Epithelial cell of proximal tubule (primary cell): ENCODE measurements at places on chromosomes 7 and 10.

DNA sequence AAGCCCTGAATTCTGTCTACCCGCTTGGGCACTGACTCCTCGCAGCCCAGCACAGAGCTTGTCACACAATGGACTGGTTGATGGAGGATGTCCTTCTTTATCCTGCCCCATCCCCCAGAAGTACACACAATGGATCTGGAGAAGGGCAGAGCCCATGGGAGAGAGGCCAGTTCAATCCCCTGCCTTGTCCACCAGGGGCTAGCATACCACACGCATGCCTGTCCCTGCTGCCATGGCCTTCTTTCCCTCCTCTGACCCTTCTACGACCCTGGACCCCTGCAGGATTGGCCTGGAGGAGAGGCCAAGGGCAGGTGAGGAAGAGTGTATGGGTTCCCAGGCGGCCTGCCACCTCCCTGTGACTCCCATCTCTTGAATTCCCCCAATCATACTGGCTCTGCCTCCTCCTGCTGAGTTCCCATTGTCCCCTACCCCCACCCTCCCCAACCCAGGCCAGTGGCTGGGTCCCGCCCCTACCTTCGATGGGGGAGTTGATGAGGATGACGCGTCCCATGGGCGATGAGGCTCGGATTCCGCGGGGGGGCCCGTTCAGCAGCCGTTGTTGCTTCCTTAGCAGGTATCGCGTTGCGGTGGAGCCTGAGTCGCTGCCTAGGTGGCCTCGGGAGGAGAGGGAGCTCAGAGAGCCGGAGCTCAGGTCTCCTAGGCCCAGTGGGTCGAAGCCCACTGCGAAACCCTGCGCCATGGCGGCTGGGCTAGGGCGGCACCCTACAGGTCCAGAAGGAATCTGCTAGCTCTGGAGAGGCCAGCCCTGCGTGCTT lies 1.2 kb downstream of the PDZD7 start:
- no peak for DNase-seq

- DNase-seq: no peak
Observed at GRCh38 chr10:115082506-115082905, 10.7 kb upstream of the ATRNL1 start.

GRCh38 chr10:79610601-79611191 lies at the start of gene SFTPA1:
SFTPA1 (plus strand) TSS chr10:79610939; CDS start chr10:79611826, 887 bp downstream.
- no peak for DNase-seq

GRCh38 chr10:13439313-13440184 lies 89.3 kb downstream of the BEND7 start:
- no peak for DNase-seq

DNA sequence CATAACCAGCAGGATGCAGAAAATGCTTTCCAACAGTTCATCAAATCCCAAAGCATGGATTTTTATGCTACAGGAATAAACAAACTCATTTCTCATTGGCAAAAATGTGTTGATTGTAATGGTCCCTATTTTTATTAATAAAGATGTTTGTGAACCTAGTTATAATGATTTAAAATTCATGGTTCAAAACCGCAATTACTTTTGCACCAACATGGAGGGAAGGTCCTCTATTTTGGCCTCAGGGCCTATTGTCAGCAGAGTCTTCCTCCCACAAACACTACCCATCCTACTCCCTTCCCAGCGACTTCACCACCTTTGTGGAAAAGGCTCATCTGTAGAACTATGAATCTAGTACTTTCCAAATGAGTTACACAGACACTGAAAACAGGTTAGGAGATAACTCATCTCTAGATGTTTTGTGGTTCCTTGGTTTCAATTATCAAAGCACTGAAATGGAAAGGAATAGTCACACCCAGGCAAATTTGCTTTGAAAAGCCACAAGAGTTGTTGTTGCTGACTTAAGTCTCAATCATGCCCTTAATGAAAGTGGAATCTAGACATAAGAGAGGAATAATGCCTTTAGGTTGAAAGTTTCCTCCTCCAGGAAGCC lies 59.4 kb upstream of the FRMD4A start:
- no peak for DNase-seq

DNA sequence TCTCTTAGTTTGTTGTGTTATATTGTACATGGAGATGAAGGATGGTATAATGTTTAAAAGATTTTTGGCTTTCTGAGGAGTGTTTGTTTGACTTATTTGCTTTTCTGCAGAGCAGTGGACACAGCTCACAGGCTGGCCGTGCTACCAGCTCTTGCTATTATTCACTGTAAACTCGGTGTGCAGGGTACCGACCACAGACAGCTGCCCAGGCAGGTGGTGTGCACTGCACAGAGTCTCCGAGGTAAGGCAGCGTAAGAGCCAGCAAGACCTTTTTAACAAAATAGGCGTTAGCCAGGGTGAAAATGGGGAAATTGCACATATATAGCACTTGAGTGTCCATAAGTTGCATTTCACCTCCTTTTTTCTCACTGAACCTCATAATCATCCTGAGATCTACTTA lies 438.0 kb downstream of the CNTNAP2 start:
- no peak for DNase-seq

DNA sequence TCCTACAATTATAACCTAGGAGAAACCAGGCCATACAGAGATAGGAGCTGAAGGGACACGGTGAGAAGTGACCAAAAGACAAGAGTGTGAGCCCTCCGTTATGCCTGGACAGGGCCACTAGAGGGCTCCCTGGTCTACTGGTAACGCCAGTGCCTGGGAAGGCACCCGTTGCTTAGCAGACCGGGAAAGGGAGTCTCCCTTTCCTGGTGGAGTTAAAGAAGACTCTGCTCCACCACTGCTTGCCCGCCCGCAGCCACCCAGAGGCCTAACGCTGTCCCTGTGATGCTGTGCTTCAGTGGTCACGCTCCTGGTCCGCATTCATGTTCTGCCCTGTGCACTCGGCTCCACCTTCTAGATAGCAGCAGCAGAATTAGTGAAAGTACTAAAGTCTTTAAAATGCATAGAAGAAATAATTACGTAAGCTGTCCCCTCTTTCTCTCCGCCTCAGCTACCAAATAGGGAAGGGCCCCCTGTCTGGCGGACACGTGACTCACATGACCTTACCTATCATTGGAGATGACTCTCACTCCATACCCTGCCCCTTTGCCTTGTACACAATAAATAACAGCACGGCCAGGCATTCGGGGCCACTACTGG lies 34.8 kb downstream of the GRID2IP start:
- no peak for DNase-seq

DNA sequence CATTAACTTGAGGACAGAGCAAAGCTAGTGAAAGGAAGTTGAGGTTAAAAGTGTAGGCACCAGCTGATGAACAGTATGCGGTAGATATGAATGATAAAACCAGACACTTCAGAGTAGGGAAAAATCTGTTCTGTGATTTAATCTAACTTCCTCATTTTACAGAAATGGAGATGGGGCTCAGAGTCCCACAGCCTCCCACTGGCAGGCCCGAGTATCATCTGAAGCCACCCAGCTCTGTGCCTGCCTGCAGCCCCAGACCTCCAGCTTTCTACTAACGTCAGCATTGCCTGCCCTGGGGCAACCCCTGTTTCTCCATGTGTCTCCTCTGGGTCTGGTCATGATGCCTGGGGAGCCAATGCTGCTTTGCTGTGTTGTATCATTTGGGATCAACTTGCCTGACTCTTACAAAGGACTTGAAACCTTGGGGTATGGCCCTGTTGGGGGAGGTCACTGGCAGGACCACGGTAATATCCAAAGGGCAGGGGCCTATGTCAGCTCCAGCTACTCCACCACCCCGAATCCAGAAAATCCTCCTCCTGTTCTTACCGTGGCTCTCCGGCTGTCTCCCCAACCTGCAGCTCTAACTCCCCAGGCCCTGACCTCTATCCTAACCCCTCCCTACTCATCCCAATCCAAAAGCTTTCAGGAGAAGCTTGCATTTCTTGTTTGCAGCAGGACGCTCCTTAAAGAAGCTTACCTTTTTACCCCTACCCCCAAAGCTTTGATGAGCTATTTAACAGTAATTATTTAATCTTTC lies 56.2 kb upstream of the NPY start:
- no peak for DNase-seq

- DNase-seq: no peak
Observed at GRCh38 chr10:72782649-72783330, 90.8 kb downstream of the MCU start.

GRCh38 chr10:69061305-69062161 lies 26.4 kb upstream of the SRGN start:
- DNase-seq: peak; percentile 100

DNA sequence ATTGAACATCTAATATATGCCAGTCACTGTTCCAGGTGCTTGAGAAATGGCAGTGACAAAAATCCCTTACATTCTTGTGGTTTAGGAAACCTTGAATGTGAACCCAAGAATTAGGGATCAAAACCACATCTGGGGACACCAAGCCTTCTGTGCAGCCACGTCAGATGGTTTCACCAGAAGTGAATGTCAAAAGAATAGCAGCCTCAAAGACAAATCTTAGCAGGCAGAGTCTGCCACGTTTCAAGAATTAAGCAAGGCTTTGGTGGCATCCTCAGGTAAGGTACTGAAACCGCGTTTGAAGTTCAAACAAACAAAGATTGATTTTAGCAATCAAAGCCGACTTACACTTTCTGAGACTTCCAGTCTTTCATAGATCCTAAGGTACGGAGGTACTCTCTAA lies 225.5 kb upstream of the GNAI1 start:
- no peak for DNase-seq

DNA sequence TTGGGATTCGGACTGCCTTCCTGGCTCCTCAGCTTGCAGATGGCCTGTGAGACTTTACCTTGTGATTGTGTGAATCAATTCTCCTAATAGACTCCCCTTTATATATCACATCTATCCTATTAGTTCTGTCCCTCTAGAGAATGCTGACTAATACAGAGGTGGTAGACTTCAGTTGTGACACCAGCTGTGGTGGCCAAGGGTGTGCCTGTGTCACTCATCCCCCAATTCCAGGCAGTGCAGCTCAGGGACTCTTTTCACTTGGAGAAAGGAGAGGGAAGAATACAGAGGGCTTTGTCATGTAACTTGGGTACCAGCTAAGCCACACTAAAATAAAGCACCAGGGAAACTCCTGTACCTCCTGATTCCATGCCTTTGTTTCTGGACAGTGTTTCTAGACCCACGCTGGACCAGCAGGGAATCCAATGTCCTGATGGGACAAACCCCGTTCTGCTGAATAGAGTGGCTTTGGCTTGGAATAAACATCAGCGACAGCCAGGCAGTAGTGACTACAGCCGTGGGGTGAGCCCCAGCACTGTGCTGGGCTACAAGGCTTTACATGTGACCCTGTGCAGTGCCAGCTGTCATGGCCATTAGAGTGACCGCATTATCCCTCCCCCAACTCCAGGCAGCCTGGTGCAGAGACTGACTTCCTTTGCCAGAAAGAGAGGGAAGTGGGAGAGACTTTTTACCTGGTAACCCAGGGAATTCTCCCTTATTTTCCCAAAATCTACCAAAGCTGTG lies 233.6 kb downstream of the ANK3 start:
- no peak for DNase-seq

GRCh38 chr7:97733276-97734161 lies 1.6 kb downstream of the TAC1 start:
- DNase-seq: no peak

DNA sequence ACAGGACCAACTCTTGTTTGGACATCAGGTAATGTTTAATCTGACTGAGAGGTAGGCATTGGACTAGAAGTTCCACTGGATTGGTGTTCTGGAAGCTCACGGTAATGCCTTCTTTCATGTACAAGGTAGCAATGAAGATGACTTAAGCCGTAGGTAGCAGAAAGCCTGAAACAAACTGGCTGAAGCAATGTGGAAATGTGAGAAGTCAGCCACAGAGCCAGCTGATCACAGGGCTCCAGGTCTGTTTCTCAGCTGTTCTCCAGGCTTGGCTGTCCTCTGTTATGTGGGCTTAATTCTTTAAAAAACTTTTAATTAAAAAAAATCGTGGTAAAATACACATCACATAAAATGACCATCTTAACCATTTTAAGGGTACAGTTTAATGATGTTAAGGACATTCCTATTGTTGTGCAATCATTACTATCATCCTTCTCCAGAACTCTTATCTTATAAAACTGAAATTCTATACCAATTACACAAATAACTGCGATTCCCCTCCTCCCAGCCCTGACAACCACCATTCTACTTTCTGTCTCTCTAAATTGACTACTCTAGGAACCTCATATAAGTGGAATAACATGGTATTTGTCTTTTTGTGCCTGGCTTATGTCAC lies 101.4 kb upstream of the ZNF32 start:
- DNase-seq: no peak

DNA sequence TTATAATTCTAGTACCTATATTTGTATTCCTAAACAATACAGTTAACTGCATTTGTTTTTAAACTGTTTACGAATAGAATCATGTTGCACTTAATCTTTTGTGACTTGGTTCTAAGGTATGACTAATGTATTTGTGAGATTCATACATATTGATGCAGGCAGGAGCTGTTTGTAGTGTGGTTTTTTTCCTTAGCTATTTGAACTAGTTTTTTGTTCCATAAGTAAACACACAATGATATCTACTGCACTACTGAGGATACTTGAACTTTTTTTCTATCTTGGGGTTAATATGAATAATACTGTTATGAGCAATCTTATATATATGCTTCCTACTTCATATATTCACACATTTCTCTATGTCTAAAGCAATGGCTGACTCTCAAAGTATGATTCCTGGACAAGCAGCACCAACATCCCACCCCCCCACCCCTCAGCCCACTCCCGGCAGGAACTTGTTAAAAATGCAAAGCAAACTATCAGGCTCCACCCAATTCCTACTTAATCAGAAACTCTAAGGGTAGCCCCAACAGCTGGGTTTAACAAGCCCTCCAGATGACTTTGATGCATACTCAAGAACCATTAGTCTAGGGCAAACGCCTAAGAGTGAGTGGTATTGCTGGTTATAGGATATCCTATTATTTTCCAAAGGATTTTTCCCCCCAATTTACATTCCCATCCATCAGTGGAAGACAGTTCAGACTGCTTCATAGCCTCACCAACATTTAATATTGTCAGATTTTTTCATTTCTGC lies 25.8 kb downstream of the BRAF start:
- no peak for DNase-seq
